Esophagus muscularis mucosa (tissue), 4 donors: ENCODE measurements at places on chromosomes 1 and 21.
A peak's percentile ranks its signal among the peaks of the same experiment; 100 is the strongest.

DNA sequence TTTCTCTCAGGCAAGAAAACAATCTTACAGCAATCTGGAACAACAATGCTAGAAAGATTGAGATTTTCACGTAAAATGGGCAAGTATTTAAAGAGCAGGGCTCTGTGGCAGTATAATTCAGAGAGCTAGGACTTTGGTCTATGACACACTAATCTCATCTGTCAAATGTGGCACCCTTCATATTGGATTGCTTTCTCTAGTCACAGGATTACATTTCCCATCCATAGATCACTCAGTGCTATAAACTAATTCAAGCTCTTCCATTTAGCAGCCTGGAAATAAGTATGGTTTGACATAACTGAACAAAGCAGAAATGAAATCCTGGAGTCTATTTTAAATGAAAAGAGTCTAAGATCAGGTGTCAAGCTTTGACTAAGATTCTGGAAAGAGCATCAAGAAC is 263.1 kb upstream of the TMPRSS15 start:
- DNase-seq, result no peak

DNA sequence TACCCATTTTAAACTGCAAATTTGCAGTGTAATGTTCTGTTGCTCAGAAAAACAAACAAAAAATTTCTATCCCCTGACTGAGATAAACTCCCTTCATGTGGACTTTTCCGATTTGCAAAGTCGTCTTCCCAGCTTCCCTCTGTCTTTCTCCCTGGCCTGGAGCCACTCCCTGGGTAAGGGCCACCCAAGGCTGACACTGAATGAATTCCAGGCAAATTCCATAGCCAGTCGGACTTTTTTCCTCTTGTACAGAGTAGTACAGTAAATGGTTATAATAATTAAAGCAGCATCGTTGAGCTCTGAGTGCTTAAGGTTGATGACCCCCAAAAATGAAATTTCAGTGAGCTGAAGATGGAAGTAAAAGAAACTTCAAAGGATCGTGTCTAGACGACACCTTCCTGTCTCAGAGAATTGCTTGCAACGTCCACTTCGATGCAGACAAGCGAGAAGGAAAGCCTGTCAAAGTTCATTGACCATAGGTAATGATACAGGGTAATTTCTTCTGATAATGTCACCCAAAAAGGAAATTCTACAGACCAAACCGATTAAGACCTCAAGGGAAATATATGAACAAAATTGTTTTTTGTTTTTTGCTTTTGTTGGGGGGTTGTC is 33.6 kb upstream of the LHX8 start:
- DNase-seq, result no peak

DNA sequence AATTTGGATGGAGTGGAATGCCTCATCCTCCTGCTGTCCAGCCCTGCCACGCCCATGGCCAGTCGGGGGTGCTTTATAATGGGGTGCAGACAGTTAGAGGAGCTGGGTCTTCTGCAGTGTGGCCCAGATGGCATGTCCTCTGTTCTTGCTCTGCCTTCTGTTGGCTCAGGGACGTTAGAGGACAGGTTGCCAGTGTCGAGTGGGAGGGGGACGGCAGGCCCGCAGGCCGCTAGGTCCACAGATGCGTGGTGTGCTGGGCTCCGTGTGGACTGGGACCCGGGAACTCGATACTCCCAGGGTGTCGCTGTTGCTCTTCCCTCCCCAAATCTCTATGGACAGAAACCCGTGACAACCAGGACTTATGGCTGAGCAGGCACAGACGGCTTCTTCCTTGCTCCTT is 33.3 kb downstream of the SIM2 start:
- DNase-seq, result no peak

- no peak for DNase-seq
Observed at GRCh38 chr1:167463080-167463479, 55.2 kb downstream of the CD247 start.

GRCh38 chr1:182841368-182841988 is 2.3 kb downstream of the DHX9 start:
- no peak for DNase-seq

GRCh38 chr21:38718481-38718880 is 87.2 kb upstream of the ETS2 start:
- no peak for DNase-seq

- DNase-seq, result no peak
Observed at GRCh38 chr1:228989992-228990827, 254.9 kb downstream of the RHOU start.

- no peak for DNase-seq
Observed at GRCh38 chr21:37145635-37146111, 72.6 kb downstream of the TTC3 start.

GRCh38 chr1:156452907-156453306 is 47.7 kb downstream of the MEF2D start:
- no peak for DNase-seq

- DNase-seq, result no peak
Observed at GRCh38 chr1:93753791-93754763, 72.4 kb upstream of the BCAR3 start.

- DNase-seq, result no peak
Observed at GRCh38 chr1:89627596-89627962, 5.3 kb upstream of the LRRC8C start.

DNA sequence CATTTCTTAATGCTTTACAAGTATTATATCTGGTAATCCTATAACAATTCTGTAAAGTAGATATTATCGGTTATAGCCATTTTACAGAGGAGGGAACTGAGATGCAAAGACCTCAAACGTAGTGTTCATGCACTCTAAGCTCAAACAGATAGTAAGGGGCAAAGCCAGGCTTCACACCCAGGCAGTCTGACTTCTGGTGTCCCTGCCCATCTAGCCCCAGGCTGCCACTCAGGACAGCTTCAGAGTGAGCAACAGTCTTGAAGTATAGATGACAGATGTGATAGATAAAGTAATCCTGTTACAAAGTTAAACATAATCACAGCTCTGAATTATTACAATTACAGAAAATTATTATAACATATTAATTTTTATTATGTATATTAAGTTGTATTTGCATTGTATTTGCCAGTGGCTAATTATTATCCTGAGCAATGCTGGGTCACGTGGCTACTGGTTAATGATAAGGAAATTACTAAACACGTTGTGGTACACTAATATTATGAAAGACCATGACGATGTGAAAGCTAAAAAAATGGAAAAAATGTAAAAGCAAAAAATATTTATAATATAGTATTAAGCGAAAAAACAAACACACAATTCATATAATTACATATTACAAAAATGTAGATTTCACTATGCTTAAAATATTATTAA is 6.1 kb upstream of the TRAF3IP3 start:
- no peak for DNase-seq

DNA sequence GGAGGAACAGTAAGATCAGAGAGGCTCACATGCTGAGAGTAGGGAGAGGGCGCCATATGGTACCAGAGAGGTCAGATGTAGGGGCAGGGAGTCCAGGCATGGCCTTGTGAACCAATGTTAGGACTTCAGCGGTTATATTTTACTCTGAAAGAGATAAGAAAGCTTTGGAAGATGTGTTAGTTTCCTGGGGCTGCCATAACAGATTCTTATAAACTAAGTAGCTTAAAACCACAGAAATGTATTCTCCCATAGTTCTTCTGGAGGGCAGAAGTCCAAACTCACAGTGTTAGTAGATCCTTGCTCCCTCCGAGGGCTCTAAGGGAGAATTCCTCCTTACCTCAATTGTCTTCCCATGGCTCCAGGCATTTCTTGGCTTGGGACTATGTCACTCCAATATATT is 502.5 kb upstream of the ADGRL2 start:
- no peak for DNase-seq

- DNase-seq, result no peak
Observed at GRCh38 chr21:31088474-31088751, 50.1 kb upstream of the KRTAP19-8 start.

DNA sequence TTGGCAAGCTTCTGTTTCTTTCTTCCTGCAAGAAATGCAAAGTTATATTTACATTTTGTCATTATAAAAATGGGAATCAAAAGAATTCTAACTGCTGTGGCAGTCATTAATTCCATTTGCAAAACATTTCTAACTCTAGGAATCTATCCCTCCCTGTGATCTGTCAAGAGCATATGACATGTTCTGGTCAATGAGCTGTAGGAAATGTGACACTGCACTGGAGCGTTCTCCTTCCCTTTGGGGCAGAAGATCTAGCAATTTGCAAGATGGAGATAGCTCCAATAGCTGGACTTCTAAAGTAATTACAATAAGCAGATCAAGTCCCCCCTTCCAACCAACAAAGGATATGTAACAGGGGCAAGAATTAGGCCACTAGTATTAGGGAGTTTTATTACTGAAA is 6.3 kb downstream of the TOMM20 start:
- DNase-seq, result no peak

- DNase-seq, result no peak
Observed at GRCh38 chr1:58848818-58849411, 65.1 kb upstream of the JUN start.

- no peak for DNase-seq
Observed at GRCh38 chr1:221392453-221392852, 349.4 kb downstream of the DUSP10 start.

DNA sequence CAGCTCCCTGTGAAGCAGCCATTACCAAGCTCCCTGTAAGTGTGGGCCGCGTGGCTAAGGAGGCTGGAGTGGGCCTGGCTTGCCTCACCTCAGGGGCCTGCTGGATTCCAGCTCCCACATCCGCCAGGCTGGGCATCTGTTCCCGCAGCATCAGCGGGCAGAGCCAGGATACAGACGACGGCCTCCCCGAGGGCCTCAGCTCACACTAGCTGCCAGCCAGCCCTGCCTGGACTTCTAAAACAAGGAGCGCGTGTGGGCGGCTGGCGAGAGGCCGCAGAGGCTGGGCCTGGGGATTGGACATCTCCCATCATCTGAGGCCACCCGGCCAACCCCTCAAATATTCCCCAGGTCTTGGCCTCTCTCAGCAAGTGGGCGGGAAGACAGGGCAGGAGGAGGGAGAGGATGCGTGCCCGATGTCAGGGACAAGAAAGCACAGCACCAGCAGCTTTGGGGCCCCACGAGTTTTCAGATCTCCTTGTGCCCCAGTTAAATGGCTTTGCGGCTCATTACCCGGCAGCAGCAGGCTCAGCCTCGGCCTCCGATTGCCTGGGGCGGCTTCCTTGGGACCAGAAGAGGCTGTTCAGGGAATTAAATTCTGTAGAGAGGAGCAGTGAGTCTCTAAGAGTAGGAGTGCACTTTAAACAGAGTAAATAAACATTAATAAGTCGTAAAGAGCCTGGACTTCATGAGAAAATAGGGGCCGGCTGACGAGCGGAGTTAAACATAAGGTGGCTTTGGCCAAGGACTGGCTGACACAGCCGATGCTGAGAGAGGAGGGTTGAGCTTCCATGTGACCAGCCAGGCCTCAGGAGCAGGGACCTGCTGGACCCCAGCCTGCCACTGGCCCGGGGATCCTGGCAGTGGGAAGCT is 208.9 kb upstream of the C1orf174 start:
- no peak for DNase-seq

DNA sequence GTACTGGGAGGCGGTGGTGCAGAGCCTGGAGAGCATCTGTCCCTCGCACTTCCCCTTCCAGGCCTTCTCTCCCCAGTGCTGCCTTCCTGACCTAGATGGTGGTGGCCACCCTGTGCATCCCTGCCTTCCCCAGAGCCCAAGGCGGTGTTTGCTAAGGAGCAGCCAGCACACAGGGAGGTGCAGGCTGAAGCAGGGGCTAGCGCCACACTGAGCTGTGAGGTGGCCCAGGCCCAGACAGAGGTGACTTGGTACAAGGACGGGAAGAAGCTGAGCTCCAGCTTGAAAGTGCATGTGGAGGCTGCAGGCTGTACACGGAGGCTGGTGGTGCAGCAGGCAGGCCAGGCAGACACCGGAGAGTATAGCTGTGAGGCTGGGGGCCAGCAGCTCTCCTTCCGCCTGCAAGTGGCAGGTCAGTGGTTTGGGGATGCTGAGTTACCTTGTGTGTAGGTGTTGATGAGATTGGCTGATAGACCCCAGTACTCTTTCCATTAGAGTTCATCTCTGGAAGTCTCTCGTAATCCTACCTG is 51.6 kb downstream of the OBSCN start:
- peak; percentile 60 for DNase-seq

- no peak for DNase-seq
Observed at GRCh38 chr1:196690582-196690981, 38.7 kb downstream of the CFH start.

DNA sequence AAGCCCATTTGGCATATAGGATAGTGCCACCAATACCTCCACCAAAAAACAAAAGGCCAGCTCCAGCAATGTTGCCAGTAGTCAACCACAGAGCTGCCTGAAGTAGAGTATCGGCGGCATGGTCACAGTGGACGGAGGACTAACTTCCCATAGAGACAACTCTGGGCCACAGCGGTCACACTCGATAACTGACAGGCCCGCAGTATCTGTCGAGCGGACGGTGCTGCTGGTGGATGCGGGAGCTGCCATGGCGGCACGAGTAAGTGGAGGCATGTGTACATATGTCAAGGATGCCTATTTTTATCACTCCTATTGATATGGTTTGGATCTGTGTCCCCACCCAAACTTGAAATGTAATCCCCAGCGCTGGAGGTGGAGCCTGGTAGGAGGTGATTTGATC is 4.1 kb downstream of the KRTAP12-1 start:
- peak; percentile 45 for DNase-seq

GRCh38 chr1:53323316-53323715 is 4.6 kb downstream of the LRP8 start:
- DNase-seq, result no peak

GRCh38 chr1:14913482-14914177 is 239.9 kb upstream of the TMEM51 start:
- DNase-seq, result no peak

GRCh38 chr1:109975718-109976117 is 8.8 kb upstream of the AHCYL1 start:
- no peak for DNase-seq

- DNase-seq, result no peak
Observed at GRCh38 chr1:1778663-1779319, 521 bp upstream of the NADK start.

DNA sequence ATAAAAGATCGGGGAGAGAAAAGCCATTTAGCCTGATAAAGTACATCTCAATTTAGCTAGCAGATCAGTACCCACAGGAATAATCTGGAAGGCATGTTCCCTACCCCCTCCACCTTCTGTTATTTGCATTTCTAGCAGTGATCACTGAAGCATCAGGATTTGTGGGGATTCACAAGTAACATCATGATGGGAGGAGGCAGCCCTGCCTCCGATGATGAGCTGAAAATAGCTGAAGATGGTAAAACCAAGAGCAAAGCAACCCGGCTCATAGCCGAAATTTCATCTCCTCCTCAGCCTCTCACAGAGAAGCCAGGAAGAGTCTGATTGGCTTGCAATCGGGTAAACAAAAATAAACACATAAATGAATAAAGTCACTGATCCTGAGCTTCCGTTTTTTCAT is 2.4 kb downstream of the CCSAP start:
- no peak for DNase-seq

- no peak for DNase-seq
Observed at GRCh38 chr1:118954301-118954905, 33.7 kb downstream of the TBX15 start.

- no peak for DNase-seq
Observed at GRCh38 chr1:98888869-98889268, 115.8 kb downstream of the PLPPR5 start.
